ENCODE measurements at places on chromosomes 1 and 21. TPM values are rescaled to one million over a fixed set of nuclear protein-coding genes. Genes with fewer than 3 reads are reported as not detected.
A peak's percentile ranks its signal among the peaks of the same experiment; 100 is the strongest.

The CFAP45 gene
- not detected for total RNA-seq

DNA sequence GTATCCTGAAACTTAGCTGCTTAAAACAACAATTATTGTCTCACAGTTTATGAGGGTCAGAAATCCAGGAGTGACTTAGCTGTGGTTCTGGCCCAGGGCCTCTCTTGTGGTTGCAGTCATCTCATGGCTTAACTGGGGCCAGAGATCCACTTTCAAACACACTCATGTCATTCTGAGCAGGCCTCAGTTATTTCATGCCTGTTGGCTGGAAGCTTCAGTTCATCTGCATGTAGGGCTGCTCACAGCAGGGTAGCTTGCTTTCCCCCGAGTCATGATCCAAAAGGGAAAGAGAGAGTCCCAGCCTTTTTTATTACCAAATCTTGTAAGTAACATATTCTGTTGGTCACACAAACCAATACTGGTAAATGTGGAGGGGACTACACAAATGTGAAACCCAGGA, 96.6 kb upstream of the B3GALT2 start:
- H3K27me3 ChIP-seq, result no peaks in the 10 kb centered on the region
- H3K27ac ChIP-seq, result no peak overlapping the region
- H3K4me1 ChIP-seq, result no peaks in the 10 kb centered on the region

- H3K4me3 ChIP-seq, result no peak overlapping the region
- H3K27me3 ChIP-seq, result no peaks in the 10 kb centered on the region
- DNase-seq, result no peak
- H3K4me1 ChIP-seq, result peaks cover 2% of the 10 kb centered on the region
Observed at GRCh38 chr1:101150670-101151069, 86.1 kb upstream of the S1PR1 start.

The SCAMP3 gene
- total RNA-seq, result 22.7 TPM

The NR0B2 gene
- total RNA-seq, result 24.2 TPM

The RUNX3 gene
- 1.1 TPM for total RNA-seq

The GRHL3 gene
- 0.08 TPM for total RNA-seq

The RPTN gene
- total RNA-seq, result not detected

DNA sequence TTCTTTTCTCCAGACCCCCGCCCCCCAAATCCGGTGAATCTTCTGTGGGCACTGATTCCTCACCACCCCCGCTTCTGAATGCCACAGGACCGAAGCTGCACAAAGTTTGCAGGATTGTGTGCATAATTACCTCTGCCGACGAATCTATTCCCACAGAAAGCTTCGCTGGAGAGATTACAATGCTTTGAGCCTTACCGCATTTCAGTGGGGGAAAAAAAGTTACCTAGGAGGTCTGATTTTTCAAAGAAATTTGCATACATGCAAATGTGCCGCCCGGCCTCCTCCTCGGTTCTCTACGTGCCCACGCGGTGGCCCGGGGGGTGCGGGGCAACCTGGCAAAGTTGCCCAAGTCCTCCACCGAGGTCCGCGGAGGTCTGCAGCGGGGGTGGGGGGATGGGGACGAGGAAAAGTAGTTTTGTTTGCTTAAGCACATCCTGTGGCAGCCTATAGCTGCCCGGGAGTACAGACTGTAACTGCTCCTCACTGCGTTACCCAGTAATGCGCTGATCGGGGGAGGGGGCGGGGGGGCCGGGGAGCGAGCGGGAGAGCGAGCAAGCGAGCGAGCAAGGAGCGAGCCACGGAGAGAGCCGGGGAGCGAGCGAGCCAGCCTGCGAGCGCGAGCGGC, 563 bp upstream of the NFIA start:
- DNase-seq, result peak; percentile 68
- peak overlapping the region; percentile 98 for H3K27ac ChIP-seq
- H3K27me3 ChIP-seq, result no peaks in the 10 kb centered on the region
- H3K4me1 ChIP-seq, result peaks cover 39% of the 10 kb centered on the region

DNA sequence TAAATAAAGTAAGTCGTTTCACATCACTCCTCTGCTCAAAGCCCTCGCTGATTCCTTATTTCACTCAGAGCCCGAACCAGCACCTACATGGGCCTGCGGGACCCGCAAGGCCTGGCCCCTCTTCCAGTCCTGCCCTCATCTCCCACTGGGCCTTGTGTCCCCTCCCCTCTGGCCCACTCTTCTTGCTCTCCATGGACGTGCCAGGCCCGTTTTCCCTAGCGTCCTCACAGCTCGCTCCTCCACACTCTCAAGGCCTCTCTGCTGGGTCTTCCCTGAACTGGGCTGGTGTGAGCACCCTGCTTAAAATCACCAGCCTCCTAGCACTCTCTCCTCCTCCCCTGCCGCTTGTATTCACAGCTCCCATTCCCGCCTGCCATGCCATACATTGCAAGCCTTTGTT, 237.9 kb downstream of the FOXD2 start:
- no peak overlapping the region for H3K27ac ChIP-seq
- no peaks in the 10 kb centered on the region for H3K4me1 ChIP-seq
- peak; percentile 9 for DNase-seq
- no peaks in the 10 kb centered on the region for H3K27me3 ChIP-seq
- H3K36me3 ChIP-seq, result no peaks in the 10 kb centered on the region

- no peak for DNase-seq
- no peaks in the 10 kb centered on the region for H3K36me3 ChIP-seq
- no peaks in the 10 kb centered on the region for H3K27me3 ChIP-seq
- peaks cover 3% of the 10 kb centered on the region for H3K4me1 ChIP-seq
- H3K4me3 ChIP-seq, result no peak overlapping the region
Observed at GRCh38 chr1:54582566-54583306, 34.7 kb downstream of the ACOT11 start.

The LAPTM5 gene
- 22.3 TPM for total RNA-seq

DNA sequence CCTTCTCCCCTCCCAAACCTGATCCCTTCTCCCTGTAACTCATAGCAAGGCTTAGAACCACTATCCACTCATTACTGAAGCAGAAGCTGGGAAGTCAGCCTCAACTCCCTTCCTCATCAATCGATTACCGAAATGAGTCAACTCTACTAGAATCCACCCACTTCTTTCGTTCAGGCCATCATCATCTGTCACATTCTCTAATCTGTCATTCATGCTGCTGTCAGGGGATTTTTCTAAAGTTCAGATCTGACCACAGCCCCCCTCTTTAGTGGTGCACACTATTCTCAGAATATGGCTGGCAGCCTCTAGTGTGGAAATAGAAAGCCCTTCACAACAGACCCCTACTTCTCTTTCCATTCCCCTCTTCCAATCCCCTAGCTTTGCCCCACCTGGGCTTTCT, 5.1 kb downstream of the NT5C1A start:
- DNase-seq, result no peak
- H3K27ac ChIP-seq, result no peak overlapping the region
- no peaks in the 10 kb centered on the region for H3K4me1 ChIP-seq

The CYP4A11 gene
- total RNA-seq, result 457 TPM

- no peaks in the 10 kb centered on the region for H3K4me1 ChIP-seq
- no peaks in the 10 kb centered on the region for H3K27me3 ChIP-seq
- no peak overlapping the region for H3K4me3 ChIP-seq
- DNase-seq, result no peak
- H3K36me3 ChIP-seq, result peaks cover 22% of the 10 kb centered on the region
Observed at GRCh38 chr1:3893190-3893589, 6.9 kb downstream of the C1orf174 start.

GRCh38 chr1:185152187-185152767, 4.5 kb downstream of the TRMT1L start:
- no peak overlapping the region for H3K4me3 ChIP-seq
- H3K4me1 ChIP-seq, result peaks cover 16% of the 10 kb centered on the region
- H3K27ac ChIP-seq, result no peak overlapping the region
- DNase-seq, result no peak

GRCh38 chr1:5746611-5747425, 245.4 kb downstream of the NPHP4 start:
- no peak overlapping the region for H3K27ac ChIP-seq
- DNase-seq, result no peak
- H3K4me3 ChIP-seq, result no peak overlapping the region
- no peaks in the 10 kb centered on the region for H3K36me3 ChIP-seq
- peaks cover 6% of the 10 kb centered on the region for H3K27me3 ChIP-seq
- no peaks in the 10 kb centered on the region for H3K4me1 ChIP-seq

The HSD3B2 gene
- total RNA-seq, result 0.25 TPM

The C1orf185 gene
- not detected for total RNA-seq

DNA sequence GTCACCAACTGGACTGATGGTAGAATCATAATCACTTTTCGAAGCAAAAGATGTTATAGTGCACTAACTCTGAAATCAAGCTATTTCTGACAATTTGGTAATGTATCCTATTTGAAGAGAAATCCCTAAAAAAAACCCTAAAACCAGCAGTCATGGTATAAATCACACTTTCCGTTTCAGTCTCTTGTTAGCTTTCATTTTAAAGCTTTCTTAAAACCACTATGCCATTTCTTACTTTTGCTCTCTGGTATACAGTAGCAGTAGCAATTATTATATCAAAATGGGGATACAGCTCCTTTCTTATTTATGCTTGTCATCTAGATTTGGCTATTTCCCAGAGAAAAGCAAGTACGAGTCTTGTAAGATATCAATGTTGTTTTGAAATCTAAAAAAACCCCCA, 323.3 kb downstream of the KCTD3 start:
- DNase-seq, result no peak
- H3K27me3 ChIP-seq, result no peaks in the 10 kb centered on the region
- H3K4me1 ChIP-seq, result no peaks in the 10 kb centered on the region
- H3K36me3 ChIP-seq, result no peaks in the 10 kb centered on the region

The FCAMR gene
- 0.14 TPM for total RNA-seq

- H3K4me1 ChIP-seq, result no peaks in the 10 kb centered on the region
- no peaks in the 10 kb centered on the region for H3K27me3 ChIP-seq
- H3K36me3 ChIP-seq, result no peaks in the 10 kb centered on the region
- DNase-seq, result no peak
- no peak overlapping the region for H3K4me3 ChIP-seq
Observed at GRCh38 chr1:54971317-54971791, 9.1 kb upstream of the TMEM61 start.

DNA sequence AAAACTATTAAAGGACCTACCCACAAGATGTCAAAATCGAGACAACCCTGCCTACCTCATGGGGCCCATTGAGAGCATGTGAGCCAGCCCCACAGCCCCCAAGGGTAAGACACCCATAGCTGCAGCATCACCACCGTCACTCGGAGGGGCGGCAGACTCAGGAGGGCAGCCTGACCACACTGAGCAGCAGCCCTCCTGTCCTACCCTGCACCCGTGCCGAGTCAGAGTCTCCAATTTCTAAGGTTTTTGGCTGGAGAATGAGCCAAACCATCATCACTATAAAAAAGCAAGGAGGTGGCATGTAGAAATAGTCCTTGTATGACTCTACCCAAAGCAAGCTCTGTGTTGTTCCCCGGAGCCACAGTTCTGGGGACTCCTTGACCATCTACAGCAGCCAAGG, 94.7 kb downstream of the SSBP3 start:
- H3K27ac ChIP-seq, result no peak overlapping the region
- no peak overlapping the region for H3K4me3 ChIP-seq
- H3K27me3 ChIP-seq, result no peaks in the 10 kb centered on the region
- no peak for DNase-seq
- no peaks in the 10 kb centered on the region for H3K36me3 ChIP-seq

DNA sequence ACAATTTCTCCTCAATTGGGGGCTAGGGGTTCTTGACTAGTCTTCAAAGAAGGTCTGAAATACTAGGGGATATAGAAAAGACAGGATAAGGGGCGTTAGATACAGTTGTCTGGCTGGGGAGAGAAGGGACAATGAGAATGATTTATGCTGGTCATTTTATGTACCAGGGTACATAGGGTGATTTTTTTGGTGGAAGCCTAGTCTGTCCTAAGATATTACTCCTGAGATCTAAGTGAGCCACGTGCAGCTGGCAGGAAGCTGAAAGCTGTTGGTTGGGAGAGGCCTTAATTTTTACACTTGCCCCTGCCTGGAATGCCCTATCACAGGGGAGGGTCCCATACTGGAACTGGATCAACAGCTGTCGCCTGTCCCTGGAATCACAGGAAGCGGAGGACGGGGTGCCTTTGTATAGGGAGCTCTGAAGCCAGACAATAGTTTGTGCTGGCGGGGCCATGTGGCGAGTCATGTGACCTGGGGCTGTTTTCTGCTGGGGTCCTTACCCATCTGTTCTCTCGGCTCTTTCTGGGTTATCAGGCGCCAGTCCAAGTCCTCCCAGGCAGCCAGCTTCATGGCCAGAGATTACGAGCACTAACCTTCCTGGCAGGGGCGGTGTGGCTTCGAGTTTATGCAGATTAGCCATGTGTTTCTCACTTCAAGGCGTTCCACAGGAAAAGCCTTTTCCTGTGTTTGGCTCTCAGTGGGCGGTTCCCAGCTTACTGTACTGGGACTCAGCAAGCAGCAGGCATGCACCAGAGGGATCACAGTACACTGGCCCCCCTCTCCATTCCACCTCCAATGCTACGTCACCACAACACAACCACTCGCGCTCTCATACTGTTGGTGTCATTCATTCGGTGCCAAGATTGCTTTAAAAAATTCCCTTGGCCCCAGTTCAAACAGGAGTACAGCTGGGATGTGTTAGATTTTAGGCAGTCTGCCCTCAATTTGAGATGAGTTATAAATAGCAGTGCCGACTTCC, 27.5 kb downstream of the ARID1A start:
- peak; percentile 83 for DNase-seq
- H3K27me3 ChIP-seq, result no peaks in the 10 kb centered on the region
- H3K36me3 ChIP-seq, result no peaks in the 10 kb centered on the region
- H3K27ac ChIP-seq, result peak overlapping the region; percentile 61

The UBE2U gene
- total RNA-seq, result not detected

DNA sequence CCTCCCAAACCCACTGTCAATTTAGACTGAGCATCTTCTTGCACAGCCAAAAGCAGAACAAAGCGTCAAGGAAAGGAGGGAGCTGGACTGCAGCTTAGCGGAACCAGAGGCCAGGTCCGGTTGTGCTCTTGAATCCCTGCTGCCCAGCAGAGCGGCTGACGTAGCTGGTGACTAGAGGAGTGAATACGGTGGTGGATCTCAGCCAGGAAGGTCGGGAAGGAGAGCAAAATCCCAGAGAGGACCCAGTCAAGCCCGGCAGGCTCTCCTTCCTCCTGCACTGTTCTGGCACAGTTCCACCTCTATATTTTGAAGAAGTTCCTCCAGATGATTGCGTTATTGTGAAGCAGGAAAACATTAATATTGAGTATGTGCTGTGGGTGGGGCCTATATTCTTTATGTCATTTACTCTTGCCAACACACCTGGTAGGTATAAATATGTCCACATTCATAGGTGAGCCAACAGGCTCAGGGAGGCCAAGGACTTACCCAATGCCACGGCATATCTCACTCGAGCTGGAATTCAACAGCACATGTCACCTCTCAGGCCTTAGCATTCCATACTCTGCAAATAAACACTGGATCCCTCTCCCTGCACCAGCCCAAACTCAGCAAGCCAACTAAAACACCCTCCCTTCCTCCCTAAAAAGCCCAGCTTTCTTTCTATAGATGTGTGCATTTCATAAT, 23.6 kb upstream of the ABCB10 start:
- H3K27ac ChIP-seq, result no peak overlapping the region
- H3K27me3 ChIP-seq, result no peaks in the 10 kb centered on the region
- DNase-seq, result no peak

GRCh38 chr1:119743776-119744597, 24.7 kb downstream of the HMGCS2 start:
- peak; percentile 61 for DNase-seq
- H3K4me3 ChIP-seq, result no peak overlapping the region
- H3K27me3 ChIP-seq, result no peaks in the 10 kb centered on the region
- peaks cover 13% of the 10 kb centered on the region for H3K4me1 ChIP-seq
- H3K27ac ChIP-seq, result peak overlapping the region; percentile 10

The CLIC6 gene
- 0.59 TPM for total RNA-seq

The OR2L5 gene
- total RNA-seq, result 0.09 TPM

All from liver (tissue), 10 donors.